ENCODE measurements at places on chromosomes 1 and 21. TPM values are rescaled to one million over a fixed set of nuclear protein-coding genes. Genes with fewer than 3 reads are reported as not detected.
A peak's percentile ranks its signal among the peaks of the same experiment; 100 is the strongest.

Gene HUNK
- 2.3 TPM for total RNA-seq

Gene RNU1-3
- total RNA-seq = 1,905 TPM

Gene SRGAP2C
- 22.6 TPM for total RNA-seq

Gene HENMT1
- 10.6 TPM for total RNA-seq

Gene GABRD
- total RNA-seq = not detected

Gene ADGRB2
- total RNA-seq = 1.9 TPM

Gene RGS8
- total RNA-seq = not detected

Gene HES3
- not detected for total RNA-seq

Gene KLF17
- not detected for total RNA-seq

Gene TNFAIP8L2
- total RNA-seq = not detected

DNA sequence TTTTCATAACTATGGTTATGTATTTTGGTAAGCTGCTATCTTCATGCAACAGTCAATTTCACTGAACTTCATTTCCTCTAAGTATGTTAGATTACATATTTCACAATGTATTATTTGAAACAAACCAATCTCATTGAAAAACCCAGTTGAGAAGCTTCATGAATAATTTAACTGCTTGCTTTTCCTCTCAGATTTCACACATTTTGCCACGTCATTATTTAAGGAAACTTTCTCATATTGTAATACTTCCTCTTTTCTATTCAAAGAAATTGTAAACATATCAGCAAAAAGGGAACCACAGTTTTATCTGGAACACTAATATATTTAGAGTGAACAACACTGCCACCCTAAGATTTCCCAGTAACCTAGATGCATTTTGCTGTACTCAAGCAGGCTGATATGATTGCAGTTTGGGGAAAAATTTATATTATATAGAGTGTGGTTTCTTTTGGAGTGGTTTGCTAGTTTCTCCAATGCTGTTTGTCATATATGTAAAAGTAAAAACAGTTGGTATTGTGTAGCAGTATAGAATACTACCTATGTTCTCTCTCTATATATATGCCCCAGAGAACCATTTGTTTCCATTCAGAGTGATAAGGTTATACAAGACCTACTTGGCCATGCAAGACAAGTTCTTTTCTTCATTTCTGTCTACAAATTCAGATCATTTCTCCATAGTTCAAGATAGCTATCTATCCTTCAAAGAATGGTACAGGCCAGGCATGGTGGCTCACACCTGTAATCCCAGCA, 28.4 kb upstream of the AHCTF1 start:
- no peak for DNase-seq

GRCh38 chr1:35111106-35111505, 31.9 kb downstream of the ZMYM1 start:
- DNase-seq = no peak

- no peak for DNase-seq
Measured at GRCh38 chr1:74247881-74248528, 12.8 kb downstream of the TNNI3K start.

GRCh38 chr1:52141513-52142219, at the start of gene ZFYVE9:
Gene ZFYVE9 (plus strand): TSS chr1:52142089. CDS start chr1:52233207, 91,118 bp downstream.
- DNase-seq = peak; percentile 90

DNA sequence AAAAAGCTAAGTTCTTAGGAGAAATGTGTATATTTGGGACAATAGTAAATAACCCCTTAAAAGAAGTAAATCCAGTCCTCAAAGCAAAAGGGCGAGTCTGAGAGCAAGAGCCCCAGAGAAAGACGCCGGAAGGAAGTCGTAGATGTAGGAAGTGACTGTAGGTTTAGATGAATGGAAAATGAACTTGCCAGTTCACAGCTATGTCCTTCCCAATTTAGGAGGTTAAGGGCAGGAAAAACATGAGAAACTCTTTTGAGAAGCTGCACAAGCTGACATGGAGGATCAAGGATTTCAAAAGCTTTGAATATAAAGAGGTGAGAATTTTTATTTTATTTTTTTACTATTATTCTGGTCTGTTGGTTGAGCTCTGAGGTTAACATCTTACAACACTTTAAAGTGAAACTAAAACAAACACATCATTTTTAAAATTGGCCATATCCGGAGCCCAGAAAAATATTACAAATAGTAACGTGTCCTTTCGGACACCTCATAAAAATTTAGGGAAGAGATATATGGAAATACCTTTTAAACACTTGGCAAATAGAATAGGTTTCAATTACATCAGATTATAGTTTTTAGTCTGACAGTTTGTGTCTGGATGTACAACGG, 1178.6 kb downstream of the MRPL39 start:
- no peak for DNase-seq

All from Calu3 (cell line).